ENCODE measurements at places on chromosomes 5 and 9.

DNA sequence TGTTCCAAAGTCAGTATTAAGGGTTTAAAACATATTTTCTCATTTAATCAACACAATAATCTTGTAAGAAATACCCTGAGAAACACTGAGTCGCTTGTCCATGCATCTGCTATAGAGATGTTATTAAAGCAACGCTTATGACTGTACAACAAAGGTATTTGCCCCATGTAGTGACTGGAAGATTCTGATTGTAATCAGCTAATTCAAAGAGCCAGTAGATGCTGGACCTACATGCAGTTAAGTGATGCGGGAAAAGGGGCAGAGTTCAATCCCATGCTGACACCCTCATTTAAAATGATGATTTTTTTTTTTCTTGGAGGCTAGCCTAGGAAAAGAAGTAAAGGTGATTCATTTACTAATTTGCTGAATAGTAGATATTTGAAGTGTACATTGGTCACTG, 149.3 kb upstream of the MTAP start:
- DNase-seq: no peak

- peak; percentile 19 for DNase-seq
Measured at GRCh38 chr9:3241290-3241689, 284.5 kb downstream of the RFX3 start.

- no peak for DNase-seq
Measured at GRCh38 chr5:97106216-97106581, 36.2 kb downstream of the LIX1 start.

DNA sequence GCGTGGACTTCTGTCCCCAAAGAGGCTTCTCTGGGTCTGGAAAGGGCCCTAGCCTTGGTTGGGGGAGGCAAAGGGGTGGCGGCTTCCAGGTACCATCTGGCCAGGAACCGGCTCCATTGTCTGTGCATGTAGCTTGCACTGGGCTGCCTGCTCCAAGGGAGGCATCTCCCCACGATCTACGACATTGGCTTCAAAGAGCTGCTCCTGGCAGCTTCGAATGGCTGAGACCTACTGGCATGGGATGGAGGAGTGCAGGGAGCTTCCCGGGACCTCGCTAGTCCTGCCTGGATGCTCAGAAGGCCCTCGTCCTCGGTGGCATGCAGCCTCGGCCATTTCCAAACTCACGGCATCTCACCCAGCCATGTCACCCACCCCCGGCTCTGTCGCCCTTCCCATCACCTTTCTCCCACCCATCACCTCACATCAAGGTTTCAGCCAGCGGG, 137.8 kb downstream of the KCNIP1 start:
- no peak for DNase-seq

DNA sequence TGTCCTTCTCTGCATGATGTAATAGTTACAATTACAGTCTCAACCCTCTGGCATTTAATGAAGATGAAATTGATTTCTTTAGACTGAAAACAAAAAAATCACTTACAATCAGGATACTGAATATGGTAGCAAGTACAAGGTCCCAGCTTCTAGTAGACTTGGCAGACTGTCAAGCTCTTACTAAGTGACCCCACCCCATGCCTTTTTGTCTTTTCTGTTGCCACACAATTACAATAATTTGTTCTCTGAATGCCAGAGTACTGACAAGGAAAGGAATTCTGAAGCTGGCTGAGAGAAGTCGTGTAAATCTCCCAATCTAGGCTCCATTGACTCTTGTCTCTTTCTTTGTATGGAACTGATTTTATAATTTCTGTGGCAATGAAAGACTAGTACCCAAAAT, 154.2 kb downstream of the TMC1 start:
- no peak for DNase-seq

- no peak for DNase-seq
Measured at GRCh38 chr9:13731637-13732036, 452.1 kb upstream of the MPDZ start.

- peak; percentile 42 for DNase-seq
Measured at GRCh38 chr5:14659821-14660607, 4.5 kb upstream of the OTULIN start.

DNA sequence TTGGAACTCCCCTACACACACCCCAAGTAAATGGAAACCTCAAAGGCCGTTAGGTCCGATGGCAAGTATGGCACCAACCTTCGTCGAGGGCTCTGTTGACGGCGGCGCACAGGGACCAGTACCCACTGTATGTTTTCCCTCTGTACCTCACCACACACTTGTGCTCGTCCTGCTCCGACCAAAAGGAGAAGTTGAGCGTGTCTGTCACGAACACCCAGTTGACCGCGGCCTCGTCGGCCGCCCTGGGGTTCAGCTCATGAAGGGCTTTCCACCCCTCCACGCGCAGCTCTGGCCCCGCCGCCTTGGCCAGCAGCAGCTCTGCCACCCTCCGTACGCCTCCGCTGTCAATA, 24.0 kb downstream of the HNRNPK start:
- DNase-seq: no peak

GRCh38 chr5:167813389-167813788, 478.1 kb upstream of the WWC1 start:
- DNase-seq: no peak

DNA sequence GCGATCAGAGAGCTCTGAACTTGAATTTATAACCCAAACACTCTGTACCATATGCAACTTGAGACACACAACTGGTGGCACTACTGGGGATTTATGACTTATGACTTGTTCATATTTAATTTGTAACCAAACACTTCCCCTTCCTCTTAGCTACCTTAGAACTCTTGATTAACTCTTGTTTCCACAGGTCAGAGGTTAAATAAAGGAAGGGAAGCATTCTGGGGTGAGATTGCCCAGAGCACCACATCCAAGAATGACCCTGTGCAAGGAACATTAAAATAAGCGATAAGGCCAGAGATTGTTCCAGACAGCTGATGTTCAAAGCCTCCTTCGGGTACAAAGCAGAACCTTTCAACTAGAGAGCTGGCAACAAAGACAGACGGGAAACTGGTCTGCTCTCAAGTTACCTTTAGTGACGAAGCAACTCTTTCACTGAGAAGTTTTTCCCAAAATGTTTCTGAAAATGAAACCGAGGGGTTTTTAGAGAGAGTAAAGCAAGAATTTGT, 242.6 kb downstream of the DENND1A start:
- no peak for DNase-seq

DNA sequence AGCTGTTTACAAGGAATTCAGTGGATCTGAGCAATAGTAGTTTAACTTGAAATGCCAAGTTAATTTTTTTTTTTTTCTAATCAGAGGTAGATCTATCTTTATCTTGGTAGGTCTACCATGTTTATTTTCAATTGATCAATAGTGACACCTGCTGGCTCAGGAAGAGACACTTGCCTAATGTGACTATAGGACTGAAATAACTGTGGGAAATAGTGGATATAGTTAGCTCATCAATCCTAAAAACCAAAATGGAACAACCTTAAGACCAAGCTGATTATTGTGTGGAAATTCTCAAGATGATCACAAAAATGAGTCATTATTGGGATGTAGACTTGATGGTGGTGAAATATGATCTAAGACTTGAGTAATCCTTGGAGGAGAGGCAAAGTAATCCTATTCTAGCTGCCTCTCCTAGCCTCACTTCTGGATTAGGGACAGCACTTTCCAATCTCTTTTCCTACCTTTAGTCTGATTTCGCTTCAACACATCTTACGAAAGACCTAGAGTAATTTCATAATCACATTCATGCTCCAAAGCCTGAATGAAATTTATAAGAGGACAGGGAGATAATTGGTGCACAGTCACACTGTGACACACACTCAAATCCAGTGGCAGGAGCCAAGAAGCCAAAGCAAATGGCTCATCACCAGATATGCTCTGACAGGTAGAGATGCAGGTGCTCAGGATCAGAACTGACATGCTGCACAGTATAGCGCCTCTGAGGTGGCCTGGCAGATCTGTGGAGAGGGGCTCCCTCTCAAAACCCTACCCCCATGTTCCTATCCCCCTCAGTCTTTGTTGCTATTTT, 156.3 kb downstream of the HMHB1 start:
- DNase-seq: peak; percentile 65

DNA sequence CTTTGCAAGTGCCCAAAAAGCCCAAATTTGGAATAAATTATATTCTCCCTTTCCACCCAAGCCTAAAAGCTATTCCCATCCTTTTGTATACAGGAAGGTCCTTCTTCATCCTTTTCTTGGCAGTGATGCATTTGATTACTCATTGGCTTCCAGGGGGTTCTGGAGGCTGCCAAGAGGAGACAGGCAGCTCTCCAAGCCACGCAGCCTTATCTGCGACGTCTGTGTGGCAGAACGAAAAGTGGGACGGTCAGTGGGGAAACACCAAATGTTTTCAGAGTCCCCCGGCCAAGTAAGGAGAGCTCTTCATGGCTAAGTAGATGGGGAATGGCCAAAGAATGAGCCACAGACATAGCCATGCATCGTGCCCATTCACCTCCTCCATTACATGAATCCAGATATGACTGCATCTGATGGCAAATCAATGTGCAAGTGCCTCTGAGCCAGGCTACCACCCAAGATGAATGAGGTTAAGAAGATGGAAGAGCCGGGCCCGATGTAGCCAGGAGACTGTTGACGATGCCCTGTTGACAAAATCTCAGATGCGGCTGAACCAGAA, 12.1 kb downstream of the ADAM19 start:
- DNase-seq: no peak

DNA sequence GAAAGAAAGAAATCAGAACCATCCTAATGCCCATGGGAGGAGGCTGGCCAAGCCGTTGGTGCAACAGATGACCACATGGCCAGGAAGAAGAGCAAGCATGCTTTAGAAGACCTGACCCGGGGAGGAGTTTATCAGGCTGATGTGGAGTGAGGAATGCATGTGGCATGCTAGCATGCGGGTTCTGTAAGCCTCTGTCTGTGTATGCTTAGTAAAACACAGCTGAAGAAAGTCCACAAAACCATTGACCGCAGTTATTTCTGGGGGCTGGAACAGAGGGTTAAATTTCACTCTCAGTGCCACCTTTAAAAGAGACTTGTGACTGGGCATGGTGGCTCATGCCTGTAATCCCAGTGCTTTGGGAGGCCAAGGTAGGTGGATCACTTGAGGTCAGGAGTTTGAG, 19.1 kb downstream of the GFI1B start:
- peak; percentile 88 for DNase-seq

Measured in fibroblast of villous mesenchyme (primary cell).